ENCODE measurements at places on chromosomes 2 and 18.
A peak's percentile ranks its signal among the peaks of the same experiment; 100 is the strongest.

DNA sequence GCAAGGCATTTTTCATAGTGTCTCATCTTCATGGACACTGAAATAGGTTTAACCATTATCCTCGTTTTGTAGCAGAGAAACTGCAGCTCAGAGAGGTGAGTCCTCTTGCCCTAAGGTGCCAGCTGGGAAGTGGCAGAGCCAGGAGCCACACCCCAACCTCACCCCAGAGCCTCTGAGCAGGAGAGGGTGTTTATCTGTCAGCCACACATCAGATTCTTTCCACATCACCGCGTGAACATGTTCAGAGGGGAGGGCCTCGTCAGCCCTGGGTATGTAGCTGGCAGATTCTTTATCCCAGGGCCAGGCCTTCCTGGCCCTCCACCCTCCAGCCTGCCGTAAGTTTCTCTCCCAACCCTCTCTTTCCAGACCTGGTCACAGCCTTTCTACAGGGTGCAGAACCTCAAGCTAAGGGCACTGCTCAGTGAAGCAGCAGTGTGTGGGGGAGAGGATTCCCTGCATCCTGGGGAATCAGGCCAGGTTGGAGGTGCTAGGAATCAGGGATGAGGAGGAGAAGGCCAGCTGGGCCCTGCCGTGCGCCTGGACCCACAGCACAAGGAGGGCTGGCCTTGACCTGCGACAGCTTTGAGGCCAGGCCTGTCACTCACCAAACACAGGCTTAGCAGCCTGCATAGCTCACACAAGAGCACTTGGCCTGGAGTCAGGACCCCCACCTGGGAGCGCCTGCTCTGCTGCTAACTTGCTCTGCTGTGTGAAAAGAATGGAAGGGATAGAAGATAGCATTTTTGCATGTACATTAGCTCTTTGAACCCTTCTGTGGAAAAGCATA lies 111.3 kb upstream of the MCFD2 start:
- DNase-seq = no peak

- peak; percentile 68 for DNase-seq
Measured at GRCh38 chr18:7626922-7627440, 59.9 kb downstream of the PTPRM start.

GRCh38 chr2:187499941-187500532 lies 52.0 kb upstream of the CALCRL start:
- peak; percentile 48 for DNase-seq

- DNase-seq = peak; percentile 15
Measured at GRCh38 chr2:235416858-235417499, 76.9 kb upstream of the AGAP1 start.

DNA sequence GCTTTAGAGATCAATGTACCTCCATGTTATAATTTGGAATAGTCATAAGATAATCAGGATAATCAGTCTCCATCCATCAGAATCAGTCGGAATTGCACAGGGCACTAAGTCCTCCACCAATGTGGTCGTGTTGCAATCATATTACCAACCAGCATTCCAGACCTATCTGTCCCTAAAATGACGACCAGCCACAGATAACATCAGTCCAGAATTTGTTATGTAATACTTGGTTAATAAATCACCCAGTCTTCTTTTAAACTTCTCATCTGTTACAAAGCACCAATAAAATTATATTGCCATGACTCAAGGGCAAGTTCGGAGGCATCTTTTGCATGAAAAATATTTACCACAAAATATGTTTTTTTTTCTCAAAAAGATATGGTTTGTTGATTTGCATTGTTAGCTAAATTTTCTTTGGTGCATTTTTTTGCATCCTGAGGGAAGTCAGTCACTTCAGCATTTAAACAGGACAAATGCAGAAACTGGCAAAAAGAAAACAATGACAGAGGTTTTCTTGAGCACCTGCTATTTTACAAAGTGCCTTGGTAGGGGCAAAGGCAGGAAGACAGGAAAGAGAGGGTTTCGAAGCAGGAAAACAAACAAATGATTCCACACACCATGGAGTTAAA lies 29.3 kb downstream of the PIEZO2 start:
- DNase-seq = no peak

DNA sequence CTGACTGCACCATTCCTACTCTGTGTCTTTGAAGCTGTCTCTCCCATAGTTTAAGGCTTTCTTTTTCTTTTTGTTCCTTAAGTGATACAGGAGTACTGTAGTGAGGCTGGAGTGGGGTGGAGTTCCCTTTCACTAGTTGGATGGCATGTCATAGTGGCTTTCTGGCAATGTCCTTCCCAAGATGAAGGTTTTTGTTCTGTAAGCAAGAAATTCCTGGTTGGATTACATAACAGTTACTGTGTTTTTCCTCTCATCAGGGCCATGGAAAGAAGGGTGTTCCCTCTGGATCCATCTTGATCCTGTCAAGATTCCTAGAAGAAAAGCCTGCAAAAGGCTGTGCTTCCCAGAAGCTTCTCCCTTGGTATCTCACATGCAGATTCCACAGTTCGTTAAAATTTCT lies 84.2 kb downstream of the ACKR3 start:
- no peak for DNase-seq

GRCh38 chr2:106339132-106339531 lies 129.1 kb downstream of the RGPD3 start:
- no peak for DNase-seq

- no peak for DNase-seq
Measured at GRCh38 chr2:176038694-176039093, 36.6 kb upstream of the LNPK start.

DNA sequence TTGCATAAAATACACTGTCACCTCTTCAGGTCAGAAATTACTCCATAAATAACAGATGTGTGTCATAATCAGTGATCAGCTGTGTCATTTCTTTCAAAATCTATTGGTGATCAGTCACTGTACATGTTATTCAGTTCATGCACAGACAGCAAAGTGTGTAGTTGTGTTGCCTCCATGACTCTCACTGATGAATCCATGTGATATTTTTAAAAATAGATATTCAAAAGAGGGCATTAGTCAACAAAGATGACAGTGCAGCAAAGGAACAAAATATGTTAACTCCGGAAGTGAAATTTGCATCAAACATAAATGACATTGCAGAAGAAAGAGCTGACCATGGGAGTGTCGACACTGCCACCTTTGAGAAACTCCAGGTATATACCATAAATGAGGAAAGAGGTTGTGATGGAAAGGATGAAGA lies 17.1 kb upstream of the MCM6 start:
- DNase-seq = no peak

- DNase-seq = no peak
Measured at GRCh38 chr2:216698293-216698692, 2.9 kb upstream of the IGFBP5 start.

- no peak for DNase-seq
Measured at GRCh38 chr18:57002627-57003026, 144.3 kb upstream of the BOD1L2 start.

- no peak for DNase-seq
Measured at GRCh38 chr2:7835693-7836680, 845.9 kb upstream of the ID2 start.

- DNase-seq = no peak
Measured at GRCh38 chr18:41693008-41693407, 262.0 kb upstream of the PIK3C3 start.

DNA sequence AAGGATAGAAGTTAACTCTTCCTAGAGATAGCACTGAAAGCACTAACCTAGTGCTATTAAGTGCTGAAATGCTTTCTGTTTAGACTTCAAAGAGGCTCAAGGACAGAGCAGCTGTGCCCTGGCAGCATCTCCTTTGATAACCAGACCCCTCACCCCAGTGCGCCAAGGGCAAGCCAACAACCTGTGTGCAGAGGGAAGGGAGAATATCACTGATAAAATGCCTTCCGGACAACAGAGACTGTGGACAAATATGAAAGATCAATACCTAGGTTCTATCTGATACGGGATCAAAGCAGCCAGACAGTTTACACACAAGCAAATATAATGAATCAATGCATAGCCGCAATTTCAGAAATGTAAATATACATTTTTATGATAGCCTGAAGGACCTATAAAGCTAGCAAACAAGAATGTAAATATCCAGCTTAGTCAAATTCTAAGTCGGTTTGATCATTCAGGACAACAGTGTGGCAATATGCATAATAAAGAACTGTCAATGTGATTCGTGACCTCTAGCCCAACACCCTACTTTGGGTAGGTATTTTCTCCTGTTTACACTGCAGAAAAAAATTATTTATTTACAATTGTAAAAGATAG lies 91.8 kb upstream of the RFX8 start:
- no peak for DNase-seq

DNA sequence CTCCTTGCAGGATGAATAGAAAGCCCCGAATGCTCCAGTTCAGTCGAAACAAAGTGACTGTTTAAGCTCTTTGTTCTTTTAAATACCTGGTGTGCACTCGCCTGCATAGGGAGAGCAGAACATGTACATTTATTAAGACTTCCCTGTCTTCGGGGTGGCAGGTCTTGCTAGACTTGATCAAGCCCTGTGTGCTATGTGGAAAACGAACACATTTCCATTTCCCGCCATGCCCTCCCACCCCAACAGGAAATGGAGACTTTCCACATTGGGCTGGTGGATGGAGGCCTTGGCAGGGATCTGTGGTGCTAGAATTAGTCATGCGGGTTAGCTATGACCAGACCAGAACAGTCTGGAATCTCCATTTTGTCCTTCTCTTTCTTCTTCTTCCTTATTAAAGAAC lies 321.0 kb upstream of the THSD7B start:
- no peak for DNase-seq

- DNase-seq = no peak
Measured at GRCh38 chr2:130756053-130756873, 923 bp downstream of the AMER3 start.

GRCh38 chr2:126744640-126745039 lies 88.7 kb downstream of the GYPC start:
- no peak for DNase-seq

- no peak for DNase-seq
Measured at GRCh38 chr2:110115291-110116032, at the start of gene MALL. MALL (minus strand) TSS chr2:110115822; CDS start chr2:110115792, 30 bp downstream.

DNA sequence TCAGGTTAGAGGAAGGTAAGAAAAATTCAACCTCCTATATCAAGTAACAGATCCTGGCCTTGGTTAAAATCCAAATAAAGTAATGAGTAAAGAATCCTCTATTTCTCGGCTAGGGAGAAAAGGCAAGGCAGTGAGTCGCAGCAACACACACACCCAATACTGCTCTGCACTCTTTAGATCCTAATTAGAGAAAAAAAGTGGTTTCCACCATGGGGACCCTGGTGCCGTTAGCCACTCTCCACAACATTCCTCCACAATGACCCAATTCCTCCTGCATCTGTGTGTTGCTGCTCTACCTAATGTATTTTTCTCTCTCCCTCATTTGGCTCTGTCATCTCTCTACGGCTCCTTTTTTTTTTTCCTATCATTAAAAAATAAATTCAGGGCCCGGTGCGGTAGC lies 462.7 kb downstream of the METTL4 start:
- peak; percentile 50 for DNase-seq

- DNase-seq = no peak
Measured at GRCh38 chr2:239374896-239375277, 25.9 kb downstream of the HDAC4 start.

GRCh38 chr2:36388472-36388871 lies 32.9 kb downstream of the CRIM1 start:
- no peak for DNase-seq

DNA sequence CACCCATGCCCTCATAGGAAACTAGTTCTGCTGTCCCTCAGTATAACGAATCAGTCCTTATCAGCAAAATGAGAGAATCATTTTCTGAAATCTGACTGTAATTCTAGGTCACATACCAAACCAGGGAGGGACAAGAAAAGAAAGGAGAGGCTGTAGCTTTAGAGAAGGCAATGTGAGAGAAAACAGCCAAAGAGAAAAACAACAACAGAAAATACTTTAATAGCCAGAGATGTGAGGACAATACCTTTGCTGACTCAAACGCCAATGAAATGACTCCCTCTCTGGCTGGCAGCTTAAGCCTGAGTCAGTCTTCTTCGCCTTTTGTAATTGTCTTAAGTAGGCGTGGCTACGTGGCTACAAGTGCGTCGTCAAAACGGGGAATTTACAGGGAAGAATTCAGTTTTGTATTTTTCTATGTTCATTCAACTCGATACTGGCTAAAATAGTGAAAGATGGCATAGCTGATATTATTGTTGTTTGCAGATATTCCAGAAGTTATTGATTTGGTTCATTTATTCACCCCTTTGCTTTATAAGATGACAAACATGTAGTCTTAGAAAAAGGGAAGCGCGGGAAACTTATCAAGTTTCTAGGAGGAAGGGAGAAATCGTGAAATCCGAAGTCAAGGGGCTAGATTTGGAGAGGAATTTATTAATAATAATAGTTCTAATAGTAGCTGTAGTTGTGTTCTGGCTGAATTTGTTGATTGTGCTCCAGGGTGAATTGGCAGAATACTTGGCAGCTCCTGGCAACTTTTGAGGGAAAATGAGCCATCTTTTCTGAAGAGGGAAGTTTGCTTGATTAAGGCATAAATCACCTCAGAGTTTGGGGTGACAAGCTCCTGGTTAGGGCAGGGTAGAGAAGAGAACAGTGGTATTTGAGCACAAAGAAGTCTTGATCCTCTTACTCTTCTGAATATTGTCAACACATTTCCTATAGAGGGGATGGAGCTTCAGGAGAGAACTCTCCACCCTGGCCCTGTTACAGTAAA lies at the start of gene IL1A:
TSS of gene IL1A (minus strand) at position 295 of the 991 bp plus-strand sequence. CDS start 723 bp downstream, outside the sequence.
- no peak for DNase-seq

GRCh38 chr2:133789743-133790142 lies 221.5 kb upstream of the NCKAP5 start:
- DNase-seq = no peak

DNA sequence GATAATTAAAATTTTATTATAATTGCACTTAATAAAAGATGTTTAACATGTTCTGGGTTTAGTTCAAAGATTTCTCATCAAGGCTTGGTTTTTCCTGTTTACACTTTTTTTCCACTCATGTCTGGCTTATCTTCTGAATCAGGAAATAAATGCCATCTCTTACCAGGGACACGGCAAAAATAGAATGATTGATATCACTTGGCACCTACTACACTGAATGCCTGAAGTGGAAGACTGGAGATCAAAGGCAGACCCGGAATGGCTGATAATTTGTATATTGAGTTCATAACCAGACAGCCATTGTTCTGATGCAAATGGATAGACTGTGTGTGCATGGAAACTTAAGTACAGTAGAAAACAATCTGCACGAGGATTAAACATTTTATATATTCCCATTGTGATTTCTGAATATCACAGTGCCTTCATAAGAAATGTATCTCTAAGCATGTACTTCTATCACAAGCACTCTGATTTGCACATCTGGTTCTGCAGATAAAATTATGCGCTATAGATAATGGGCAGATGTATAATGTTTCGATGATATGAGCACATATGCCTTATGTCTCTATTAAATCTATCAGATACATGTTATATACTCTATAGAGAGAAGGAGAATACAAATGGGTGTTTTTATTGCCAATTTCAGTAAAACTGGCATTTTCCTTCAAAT lies 304.8 kb downstream of the RND3 start:
- no peak for DNase-seq
